Caco-2 (cell line): ENCODE measurements at places on chromosomes 16 and 17. TPM values are rescaled to one million over a fixed set of nuclear protein-coding genes. Genes with fewer than 3 reads are reported as not detected.

The DOC2A gene
- 3.5 and 4.5 TPM in 2 replicates for total RNA-seq

The GPT2 gene
- total RNA-seq, result 128 and 142 TPM in 2 replicates

The CMTM2 gene
- total RNA-seq, result not detected in 2 replicates

The AGRP gene
- total RNA-seq, result not detected in 2 replicates

The NDRG4 gene
- 6.7 and 10.7 TPM in 2 replicates for total RNA-seq

The EPX gene
- total RNA-seq, result not detected in 2 replicates

The SLFN12L gene
- not detected in 2 replicates for total RNA-seq

The MT4 gene
- not detected in 2 replicates for total RNA-seq

The GGA2 gene
- total RNA-seq, result 92.7 and 93.4 TPM in 2 replicates

The RNU2-1 gene
- 4,208 and 4,542 TPM in 2 replicates for total RNA-seq

The SLC6A2 gene
- not detected in 2 replicates for total RNA-seq
